ENCODE measurements at places on chromosomes 1 and 21.

DNA sequence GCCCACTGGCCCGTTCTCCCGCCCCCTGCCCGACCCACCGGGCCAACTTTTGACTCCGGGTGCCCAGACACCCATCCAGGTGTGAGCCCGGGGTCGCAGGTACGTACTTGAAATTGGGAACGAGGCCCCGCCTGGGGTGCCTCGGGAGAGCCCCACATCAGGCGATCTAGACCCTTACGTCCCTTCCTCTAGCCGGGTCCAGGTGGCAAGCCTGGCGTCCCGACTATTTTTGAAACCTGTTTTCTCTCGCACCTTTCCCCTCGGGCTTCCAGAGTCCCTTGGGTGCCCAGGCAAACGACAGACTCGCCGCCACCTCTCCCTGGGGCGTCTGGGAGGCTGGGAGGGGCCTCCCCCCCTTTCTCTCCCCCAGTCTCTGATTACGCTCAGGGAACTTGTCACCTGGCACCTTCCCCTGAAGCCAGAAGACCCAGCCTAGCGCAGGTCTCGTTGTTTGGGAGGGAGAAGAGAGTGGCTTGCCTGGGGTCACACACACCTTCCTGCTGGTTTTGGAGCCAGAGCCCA is 898 bp downstream of the LDLRAP1 start:
- no peak for DNase-seq

- no peak for DNase-seq
These were observed 1.5 kb downstream of the FABP3 start for GRCh38 chr1:31371121-31371959.

- DNase-seq, result no peak
These were observed 3.3 kb downstream of the CD46 start for GRCh38 chr1:207754974-207755700.

DNA sequence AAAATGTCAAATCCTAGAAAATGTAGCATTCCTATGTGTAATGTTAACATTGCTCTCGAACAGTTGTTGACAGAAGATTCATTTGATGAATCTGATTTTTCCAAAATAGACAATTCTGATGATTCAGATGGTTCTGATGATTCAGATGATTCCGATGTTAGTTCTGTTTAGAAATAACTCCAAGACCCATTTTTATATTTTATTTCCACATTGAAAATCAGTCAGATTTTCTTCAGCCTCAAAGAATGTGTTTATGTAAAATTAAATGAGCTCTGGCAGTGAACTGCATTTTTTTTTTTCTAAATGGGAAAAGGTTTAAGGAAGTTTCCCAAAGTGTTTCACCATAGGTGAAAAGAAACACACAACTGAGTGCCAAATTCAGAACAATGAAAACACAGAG is 136.5 kb downstream of the TSEN15 start:
- no peak for DNase-seq

- no peak for DNase-seq
These were observed 13.1 kb upstream of the KCNQ4 start for GRCh38 chr1:40770296-40771070.

DNA sequence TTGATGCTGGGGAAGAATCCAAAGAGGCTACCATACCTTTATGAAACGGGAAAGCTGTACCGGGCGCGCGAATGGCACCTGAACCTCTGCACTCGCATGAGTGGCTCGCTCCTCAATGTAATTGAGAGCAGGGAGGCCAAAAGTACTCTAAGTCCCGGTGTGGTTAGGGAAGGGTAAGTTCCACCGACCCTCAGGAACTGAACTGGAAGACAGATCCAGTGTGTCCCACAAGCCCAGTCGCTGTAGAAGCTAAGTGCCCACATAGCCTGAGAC is 1.0 kb downstream of the GATAD2B start:
- no peak for DNase-seq

- DNase-seq, result no peak
These were observed 195.8 kb downstream of the TPR start for GRCh38 chr1:186179231-186179630.

DNA sequence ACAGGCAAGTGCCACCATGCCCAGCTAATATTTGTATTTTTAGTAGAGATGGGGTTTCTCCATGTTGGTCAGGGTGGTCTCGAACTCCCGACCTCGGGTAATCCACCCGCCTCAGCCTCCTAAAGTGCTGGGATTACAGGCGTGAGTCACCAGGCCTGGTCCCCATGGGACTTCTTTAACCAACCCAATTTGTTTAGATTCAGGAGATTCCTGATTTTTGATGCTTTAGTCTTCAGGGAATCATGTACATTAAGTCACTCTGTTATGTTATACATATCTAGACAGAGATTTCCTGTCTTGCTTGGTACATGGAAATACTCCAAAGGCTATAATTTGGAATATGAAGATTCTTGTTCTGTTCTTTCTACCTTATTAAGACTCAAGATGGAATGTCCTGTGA is 202.4 kb upstream of the L1TD1 start:
- DNase-seq, result no peak

DNA sequence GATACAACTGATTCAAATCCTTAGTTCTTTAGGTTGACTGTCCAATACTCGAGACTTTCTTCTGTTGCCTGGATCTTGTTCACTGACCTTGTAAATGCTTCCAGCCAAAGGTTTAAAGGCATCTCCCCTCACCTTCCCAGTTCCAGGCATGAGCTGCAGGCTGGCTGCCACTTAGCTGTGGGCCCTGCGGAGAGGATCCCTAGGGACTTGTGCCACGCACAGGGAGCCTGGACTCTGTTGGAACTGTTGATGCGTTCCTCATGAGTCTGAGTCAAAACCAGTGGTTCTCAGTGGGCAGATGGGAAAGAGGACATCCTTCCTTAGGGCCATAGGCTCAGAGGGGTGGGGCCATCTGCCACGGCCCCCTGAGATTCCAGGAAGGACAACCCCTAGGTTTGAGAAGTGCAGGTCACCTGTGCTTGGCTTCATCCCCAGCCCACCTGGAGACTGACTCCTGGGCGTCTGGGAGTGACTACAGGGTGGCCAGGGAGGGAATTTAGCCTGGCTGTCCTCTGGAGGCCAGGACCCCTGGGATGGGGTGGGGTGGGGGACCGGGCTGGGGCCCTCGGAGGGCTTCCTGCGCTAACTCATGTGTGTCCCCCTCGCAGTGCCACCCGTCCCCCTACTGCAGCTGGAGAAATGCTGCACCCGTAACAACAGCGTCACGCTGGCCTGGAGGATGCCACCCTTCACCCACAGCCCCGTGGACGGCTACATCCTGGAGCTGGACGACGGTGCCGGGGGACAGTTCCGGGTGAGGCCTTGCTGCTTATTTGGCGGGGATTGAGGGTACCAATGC is 37.6 kb upstream of the GNPAT start:
- DNase-seq, result no peak

- DNase-seq, result no peak
These were observed 167.7 kb downstream of the TOMM20 start for GRCh38 chr1:234960722-234961455.

DNA sequence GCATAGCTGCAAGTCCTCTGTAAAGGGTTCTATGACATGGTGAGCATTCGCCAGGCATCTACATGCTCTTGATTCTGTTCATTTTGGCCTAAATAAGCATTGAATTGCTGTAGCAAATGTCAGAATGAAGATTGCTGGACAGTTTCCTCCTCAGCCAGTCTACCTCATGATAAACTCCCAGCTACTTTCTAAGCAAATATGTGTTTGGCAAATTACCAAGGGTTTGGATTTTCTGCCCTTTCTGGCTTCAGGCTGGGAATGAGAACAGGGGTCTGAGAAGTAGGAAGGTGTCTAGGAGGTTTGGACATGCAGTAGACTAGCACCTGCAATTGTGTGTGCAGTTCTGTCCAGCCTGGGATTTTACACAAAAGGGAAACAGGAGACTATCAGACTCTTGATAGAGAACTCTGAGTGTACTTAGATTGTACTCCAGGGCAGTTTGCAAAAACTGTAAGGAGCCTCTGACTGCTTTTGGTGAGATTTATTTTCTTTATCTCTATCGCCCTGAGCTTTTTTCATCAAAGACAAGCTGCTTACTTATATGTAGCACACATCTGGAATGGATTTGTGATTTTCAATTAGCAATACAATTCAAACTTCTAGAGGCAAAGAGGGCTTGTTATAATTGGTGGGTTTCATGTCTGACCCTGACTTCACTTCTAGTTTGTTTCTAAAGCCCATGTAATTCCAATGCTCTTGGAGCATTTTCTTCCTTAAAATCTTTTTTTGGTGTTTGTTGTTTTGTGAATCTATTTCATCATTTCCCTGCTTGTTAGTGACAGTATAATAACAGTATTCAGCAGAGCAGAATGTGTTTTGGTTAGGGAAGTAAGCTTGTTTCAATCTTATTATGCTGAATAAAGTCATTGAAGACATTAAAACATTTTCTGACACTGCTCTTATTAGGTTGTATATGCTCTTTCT is 150.8 kb downstream of the VPS13D start:
- DNase-seq, result no peak

DNA sequence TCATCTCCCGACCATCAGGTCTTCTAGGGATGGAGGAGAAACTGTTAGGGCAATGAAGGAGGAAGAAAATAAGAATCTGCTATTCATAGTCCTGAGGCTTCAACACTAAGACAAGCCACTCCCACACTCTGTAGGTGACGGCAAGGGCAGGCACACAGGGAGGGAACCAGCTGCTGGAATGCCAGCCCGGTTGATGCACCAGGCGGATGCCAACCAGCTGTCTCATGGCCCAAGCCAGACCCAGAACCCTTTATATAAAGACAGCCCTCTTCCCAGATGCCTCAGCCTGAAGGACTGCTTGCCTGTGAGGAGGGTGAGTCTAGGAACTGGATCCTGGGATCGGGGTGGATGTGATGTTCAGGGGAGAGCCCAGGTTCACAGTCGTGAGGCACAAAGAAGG is at the start of gene KPRP:
Gene KPRP, plus strand, starts transcription at position 279 of the 400 bp plus-strand sequence. CDS start 1,564 bp downstream, outside the sequence.
- DNase-seq, result no peak

GRCh38 chr1:238950784-238951183 is 435.6 kb upstream of the CHRM3 start:
- DNase-seq, result no peak

GRCh38 chr1:12125422-12126355 is 41.1 kb upstream of the TNFRSF1B start:
- no peak for DNase-seq

DNA sequence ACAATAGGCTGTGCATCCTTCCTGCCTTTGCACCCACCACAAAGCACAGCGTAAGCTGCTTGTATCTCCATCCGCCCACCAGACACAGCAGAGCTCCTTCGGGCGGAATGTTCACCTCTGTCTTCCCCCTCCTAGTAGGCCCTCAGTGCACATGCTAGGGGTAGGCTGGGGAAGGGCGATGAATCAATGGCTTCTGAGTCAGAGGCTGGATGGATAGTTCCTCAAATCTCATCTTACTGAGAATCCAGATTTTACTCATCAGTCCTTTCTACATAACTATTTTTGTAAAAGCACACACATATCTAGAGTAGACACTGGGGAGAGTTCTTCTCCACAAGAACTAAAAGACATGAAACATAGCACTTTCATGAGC is 73.8 kb downstream of the BCAR3 start:
- DNase-seq, result peak; percentile 85

DNA sequence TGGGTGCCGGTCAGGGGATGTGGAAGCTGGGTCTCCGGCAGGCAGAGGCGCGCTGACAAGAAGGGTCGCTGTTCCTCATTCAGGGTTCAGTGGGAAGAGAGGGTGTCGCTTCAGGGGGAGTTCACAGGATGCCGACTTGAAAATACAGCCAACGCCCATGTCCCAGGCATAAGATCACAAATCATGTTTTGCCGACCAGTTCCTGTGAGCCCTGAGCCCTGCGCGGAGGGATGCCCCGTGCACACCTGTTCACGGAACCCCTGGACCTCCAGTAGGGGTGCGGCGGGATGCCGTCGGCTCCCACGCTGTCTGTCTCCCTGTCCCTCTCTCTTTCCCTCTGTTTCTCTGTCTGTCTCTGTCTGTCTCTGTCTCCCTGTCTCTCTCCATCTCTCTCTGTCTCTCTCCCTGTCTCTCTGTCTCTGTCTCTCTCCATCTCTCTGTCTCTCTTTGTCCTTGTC is 26.8 kb downstream of the TP73 start:
- DNase-seq, result no peak

- no peak for DNase-seq
These were observed 9.6 kb downstream of the SLC37A1 start for GRCh38 chr21:42523211-42523610.

DNA sequence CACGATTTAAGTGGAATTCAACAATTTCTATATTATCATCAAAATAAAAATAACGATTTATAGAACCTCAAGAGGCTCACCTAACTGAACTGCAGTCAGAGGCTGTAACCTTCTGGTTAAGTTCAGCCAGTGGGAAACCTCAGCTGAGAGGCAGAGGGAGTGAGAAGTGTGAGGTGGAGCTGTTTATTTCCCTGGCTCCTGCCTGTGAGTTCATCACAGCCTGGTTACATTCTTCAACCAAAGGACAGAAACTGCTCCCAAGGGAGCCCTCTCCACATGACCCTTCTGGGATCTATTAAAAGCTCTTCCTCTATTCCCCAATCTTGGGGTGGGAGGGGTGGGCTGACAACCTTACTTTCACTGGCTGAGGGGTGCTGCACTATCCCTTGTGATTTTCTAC is 22.2 kb downstream of the DYNLT5 start:
- no peak for DNase-seq

- DNase-seq, result no peak
These were observed 7.3 kb downstream of the KIAA2013 start for GRCh38 chr1:11918799-11919519.

- peak; percentile 9 for DNase-seq
These were observed 577 bp downstream of the RAB3GAP2 start for GRCh38 chr1:220271706-220272046.

DNA sequence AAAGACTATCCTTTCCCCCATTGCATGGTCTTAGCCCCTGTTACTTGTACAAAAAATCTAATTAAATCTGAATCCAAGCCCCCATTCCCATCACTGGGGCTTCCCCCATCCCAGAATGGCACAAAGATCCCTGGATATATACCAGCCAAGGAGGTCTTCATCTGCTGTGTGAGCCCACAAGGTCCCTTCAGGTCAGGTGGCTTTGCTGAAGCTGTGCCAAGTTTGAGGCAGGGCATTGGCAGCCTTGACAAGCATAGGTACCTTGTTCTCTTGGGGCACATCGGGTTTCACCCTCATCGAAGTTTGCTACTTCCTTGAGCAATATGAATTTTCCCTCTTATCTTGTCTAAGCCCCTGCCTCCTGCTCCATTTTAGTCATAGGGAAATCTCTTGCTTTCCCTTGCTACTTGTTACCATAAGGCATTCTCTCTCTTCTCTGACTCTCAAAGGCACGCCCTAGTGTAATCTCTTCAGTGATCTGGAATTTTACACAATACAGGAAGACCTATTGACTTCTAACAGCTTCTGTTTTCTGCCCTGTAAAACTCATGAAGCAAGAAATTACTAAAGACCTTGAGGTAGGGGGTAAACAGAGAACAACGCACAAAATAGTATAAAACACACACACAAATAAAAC is 71.4 kb upstream of the COG2 start:
- no peak for DNase-seq

DNA sequence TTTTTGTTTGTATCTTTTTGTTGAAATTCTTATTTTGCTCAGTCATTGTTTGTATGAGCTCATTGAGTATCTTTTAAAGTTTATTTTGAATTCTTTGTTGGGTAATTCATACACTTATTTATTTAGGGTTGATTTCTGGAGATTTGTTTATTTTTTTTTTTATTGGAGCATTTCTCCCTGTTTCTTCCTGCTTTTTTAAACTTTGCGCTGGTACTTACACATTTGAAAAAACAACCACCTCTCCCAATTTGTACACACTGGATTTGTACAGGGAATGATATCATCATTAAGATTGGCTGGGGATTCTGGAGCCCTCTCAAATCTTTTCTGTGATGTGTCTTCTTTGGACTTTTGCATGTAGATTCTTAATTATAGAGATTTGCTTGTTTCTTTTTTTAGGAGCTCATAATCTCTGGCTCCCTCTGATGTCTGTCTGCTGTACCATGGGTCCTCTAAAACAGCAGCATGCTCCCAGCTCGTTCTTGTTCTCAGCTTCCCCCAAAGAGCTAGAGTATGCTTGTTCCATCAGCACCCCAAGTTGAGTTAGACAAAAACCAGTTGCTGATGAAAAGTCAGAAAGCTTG is 310.7 kb downstream of the DUSP10 start:
- DNase-seq, result no peak

All from GM13976 (cell line).